ENCODE measurements at places on chromosomes 2 and 18. TPM values are rescaled to one million over a fixed set of nuclear protein-coding genes. Genes with fewer than 3 reads are reported as not detected.

Gene NEUROD1
- 0.08 TPM for total RNA-seq

DNA sequence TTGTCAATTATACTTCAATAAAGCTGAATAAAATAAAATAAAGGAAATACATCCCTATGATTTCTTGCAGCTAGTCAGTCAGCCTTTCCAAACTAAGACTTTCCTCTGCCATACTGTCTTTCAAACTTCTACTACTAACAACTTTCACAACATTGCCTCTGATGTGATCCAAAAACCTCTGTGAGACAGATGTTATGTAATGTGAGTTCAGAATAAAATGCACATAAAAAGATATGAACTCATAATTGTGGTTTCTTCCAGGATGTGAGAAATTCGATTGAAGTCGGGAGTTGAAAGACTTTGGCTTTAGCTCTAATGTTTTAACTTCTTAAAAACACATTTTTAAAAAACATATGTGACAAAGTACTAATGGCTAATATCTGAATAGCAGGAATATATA is 98.7 kb downstream of the PIGN start:
- DNase-seq, result no peak
- H3K27ac ChIP-seq, result no peak overlapping the region
- no peak overlapping the region for H3K4me3 ChIP-seq
- peaks cover 26% of the 10 kb centered on the region for H3K4me1 ChIP-seq
- no peaks in the 10 kb centered on the region for H3K27me3 ChIP-seq

Gene SLC19A3
- not detected for total RNA-seq

Gene RIT2
- not detected for total RNA-seq

DNA sequence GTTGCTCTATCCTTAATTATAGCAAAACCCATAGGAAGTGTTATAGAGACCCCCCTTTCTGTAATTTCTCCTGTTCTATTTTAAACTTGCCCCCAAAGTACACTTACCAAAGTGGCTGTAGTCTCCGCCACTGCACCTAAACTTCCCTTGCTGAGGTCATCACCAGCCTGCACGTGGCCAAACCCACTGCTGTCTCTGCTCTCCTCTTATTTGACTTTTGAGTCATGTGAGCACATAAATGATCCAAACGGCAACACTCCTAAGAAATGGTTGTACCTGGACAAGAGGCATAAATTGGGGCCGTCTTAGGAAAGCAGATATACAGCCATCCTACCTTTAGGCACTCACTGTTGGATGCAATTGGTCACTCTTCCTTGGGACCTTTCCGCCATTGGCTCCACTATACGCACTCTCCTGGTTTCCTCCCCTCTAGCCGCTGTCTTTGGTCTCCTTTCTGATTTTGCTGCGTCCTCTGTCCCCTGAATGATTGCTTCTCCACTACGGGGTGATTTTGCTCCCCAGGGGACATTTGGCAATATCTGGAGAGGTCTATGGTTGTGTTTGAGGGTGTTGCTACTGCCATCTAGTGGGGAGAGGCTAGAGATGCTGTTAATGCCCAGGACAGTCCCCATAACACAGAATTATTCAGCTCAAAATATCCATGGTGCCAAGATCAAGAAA is 19.2 kb upstream of the IL36G start:
- peak; percentile 11 for DNase-seq
- H3K27me3 ChIP-seq, result no peaks in the 10 kb centered on the region
- no peaks in the 10 kb centered on the region for H3K4me1 ChIP-seq
- H3K36me3 ChIP-seq, result no peaks in the 10 kb centered on the region
- no peak overlapping the region for H3K4me3 ChIP-seq

Gene EIPR1
- total RNA-seq, result 43.1 TPM

- H3K27ac ChIP-seq, result no peak overlapping the region
- peaks cover 6% of the 10 kb centered on the region for H3K4me1 ChIP-seq
- no peaks in the 10 kb centered on the region for H3K36me3 ChIP-seq
- no peak for DNase-seq
- peaks cover 33% of the 10 kb centered on the region for H3K27me3 ChIP-seq
Observed at GRCh38 chr18:11658989-11659388, 30.1 kb upstream of the GNAL start.

DNA sequence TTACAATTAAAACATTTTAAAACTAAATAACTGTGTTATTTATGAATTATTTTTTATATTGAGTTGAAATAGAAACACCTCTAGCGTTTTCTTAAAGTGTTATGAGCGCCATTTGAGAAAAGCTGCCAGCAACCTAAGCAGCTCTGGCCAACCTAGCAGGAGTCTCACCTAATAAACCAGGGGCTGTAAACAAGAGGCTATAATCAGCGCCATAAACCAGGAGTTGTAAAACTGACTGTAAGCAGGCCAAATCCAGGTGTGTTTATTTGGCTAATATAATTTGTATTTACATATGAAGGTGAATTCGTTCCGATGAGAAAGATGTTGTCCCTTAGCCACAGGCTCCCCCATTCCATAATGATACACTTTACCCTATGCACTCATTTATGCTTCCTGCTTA is 34.7 kb downstream of the LRRTM1 start:
- no peak for DNase-seq
- no peaks in the 10 kb centered on the region for H3K36me3 ChIP-seq
- H3K27me3 ChIP-seq, result no peaks in the 10 kb centered on the region
- no peak overlapping the region for H3K4me3 ChIP-seq
- no peaks in the 10 kb centered on the region for H3K4me1 ChIP-seq

Gene RAX
- not detected for total RNA-seq

- H3K4me1 ChIP-seq, result no peaks in the 10 kb centered on the region
- DNase-seq, result no peak
- no peak overlapping the region for H3K4me3 ChIP-seq
- H3K27me3 ChIP-seq, result no peaks in the 10 kb centered on the region
Observed at GRCh38 chr2:240965905-240966456, 32.4 kb upstream of the SNED1 start.

GRCh38 chr2:181812106-181812743 is 79.3 kb upstream of the ITPRID2 start:
- peaks cover 7% of the 10 kb centered on the region for H3K4me1 ChIP-seq
- H3K27me3 ChIP-seq, result peaks cover 6% of the 10 kb centered on the region
- H3K27ac ChIP-seq, result no peak overlapping the region
- no peak overlapping the region for H3K4me3 ChIP-seq
- H3K36me3 ChIP-seq, result no peaks in the 10 kb centered on the region

DNA sequence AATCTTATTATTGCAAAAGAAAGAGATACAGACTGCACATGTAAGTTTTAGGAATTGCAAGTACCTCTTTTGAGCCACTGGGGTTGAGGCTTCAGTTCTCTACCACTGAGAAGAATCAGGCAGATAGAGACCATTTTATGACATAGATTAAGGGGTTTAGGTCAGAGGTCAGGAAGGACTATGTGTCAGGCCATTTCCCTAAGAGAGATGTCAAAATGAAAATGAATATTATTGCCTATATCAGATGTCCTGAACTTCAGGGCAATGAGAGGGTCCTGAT is 113.7 kb downstream of the GATA6 start:
- H3K27ac ChIP-seq, result peak overlapping the region; percentile 76
- peaks cover 7% of the 10 kb centered on the region for H3K4me1 ChIP-seq
- no peaks in the 10 kb centered on the region for H3K27me3 ChIP-seq
- no peaks in the 10 kb centered on the region for H3K36me3 ChIP-seq
- no peak overlapping the region for H3K4me3 ChIP-seq

GRCh38 chr2:8178911-8179310 is 502.9 kb upstream of the ID2 start:
- H3K4me3 ChIP-seq, result no peak overlapping the region
- peaks cover 3% of the 10 kb centered on the region for H3K36me3 ChIP-seq
- DNase-seq, result no peak
- H3K27ac ChIP-seq, result no peak overlapping the region

GRCh38 chr18:21660078-21660477 is 44.5 kb downstream of the ABHD3 start:
- H3K27ac ChIP-seq, result no peak overlapping the region
- H3K36me3 ChIP-seq, result peaks cover 4% of the 10 kb centered on the region

Gene GRB14
- not detected for total RNA-seq

DNA sequence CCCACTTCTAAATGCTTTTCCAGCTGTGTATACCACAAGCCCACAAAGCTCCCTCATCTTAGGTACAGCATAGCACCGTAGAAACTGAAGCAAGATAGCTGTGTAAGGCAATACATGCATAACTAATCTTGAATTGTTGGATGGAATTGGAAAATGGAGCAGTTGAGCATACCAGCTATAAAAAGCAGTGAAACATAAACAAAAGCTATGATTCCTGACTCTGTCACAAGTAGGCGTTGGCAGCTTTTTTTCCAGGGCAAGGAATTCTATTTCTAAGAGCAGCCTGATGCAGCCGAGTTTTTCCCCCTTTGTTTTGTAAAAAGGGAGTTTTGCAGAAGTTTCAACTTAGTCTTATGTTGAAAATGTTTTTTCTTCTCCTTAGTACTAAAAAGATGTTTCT is 32.4 kb downstream of the MOGAT1 start:
- H3K36me3 ChIP-seq, result no peaks in the 10 kb centered on the region
- peaks cover 25% of the 10 kb centered on the region for H3K4me1 ChIP-seq
- no peak for DNase-seq
- peaks cover 35% of the 10 kb centered on the region for H3K27me3 ChIP-seq
- no peak overlapping the region for H3K4me3 ChIP-seq

Gene CAPN13
- total RNA-seq, result not detected

- peaks cover 39% of the 10 kb centered on the region for H3K27me3 ChIP-seq
- no peaks in the 10 kb centered on the region for H3K36me3 ChIP-seq
- no peaks in the 10 kb centered on the region for H3K4me1 ChIP-seq
- no peak for DNase-seq
- H3K27ac ChIP-seq, result no peak overlapping the region
- H3K4me3 ChIP-seq, result no peak overlapping the region
Observed at GRCh38 chr2:134601264-134601663, 117.5 kb downstream of the TMEM163 start.

Gene CRYGD
- total RNA-seq, result not detected

GRCh38 chr2:21361957-21362486 is 238.3 kb downstream of the TDRD15 start:
- H3K27ac ChIP-seq, result no peak overlapping the region
- no peak for DNase-seq
- no peak overlapping the region for H3K4me3 ChIP-seq
- H3K36me3 ChIP-seq, result no peaks in the 10 kb centered on the region
- no peaks in the 10 kb centered on the region for H3K27me3 ChIP-seq
- no peaks in the 10 kb centered on the region for H3K4me1 ChIP-seq

Gene CYP27A1
- not detected for total RNA-seq

DNA sequence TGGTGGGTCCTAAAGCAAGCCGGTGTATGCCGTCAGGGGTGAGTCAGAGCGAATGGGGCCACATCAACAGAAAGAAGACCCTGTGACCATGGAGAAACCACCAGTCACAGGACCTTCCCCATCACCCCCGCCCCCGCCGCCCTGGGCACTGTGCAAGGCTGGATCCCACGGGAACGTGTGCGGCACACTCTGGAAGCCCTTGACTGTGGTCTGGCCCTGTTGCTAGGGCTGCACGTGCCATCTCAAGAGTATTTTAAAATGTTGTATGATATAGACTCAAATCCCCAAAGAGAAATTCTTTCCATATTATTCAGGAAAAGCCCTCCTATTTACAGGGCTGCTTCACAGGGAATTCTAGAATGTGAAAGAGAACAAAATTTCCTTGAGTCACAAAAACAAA is 174.8 kb downstream of the BCL2 start:
- H3K36me3 ChIP-seq, result peaks cover 30% of the 10 kb centered on the region
- no peaks in the 10 kb centered on the region for H3K27me3 ChIP-seq
- no peak for DNase-seq
- H3K27ac ChIP-seq, result no peak overlapping the region
- H3K4me1 ChIP-seq, result peaks cover 42% of the 10 kb centered on the region

Gene TEX44
- not detected for total RNA-seq

Gene CNGA3
- total RNA-seq, result not detected

- H3K27ac ChIP-seq, result no peak overlapping the region
- H3K4me1 ChIP-seq, result no peaks in the 10 kb centered on the region
- no peaks in the 10 kb centered on the region for H3K36me3 ChIP-seq
- H3K27me3 ChIP-seq, result no peaks in the 10 kb centered on the region
- H3K4me3 ChIP-seq, result no peak overlapping the region
Observed at GRCh38 chr18:1092228-1092627, 187.6 kb downstream of the ADCYAP1 start.

DNA sequence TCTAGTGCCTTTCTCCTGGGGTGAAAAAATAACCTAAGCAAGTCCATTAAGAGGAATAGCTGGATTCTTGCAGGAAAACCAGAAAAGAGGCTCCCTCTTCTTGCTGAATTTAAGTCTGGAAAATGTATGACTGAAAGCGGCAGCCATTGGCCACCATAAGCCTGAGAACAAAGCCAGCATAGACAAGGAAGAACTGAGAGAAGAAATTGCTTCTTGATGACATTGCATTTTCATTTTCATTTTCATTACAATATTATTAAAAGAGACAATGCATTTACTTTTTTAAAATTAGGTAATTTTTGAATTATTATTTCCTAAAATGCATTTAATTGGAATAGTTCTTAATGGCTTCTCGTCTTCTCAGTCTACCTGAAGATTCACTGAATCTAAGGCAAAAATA is 1157.5 kb upstream of the ZEB2 start:
- H3K27me3 ChIP-seq, result no peaks in the 10 kb centered on the region
- H3K4me3 ChIP-seq, result no peak overlapping the region
- no peak for DNase-seq
- no peaks in the 10 kb centered on the region for H3K36me3 ChIP-seq
- no peak overlapping the region for H3K27ac ChIP-seq

GRCh38 chr2:45776160-45776955 is 124.9 kb downstream of the PRKCE start:
- H3K27me3 ChIP-seq, result no peaks in the 10 kb centered on the region
- H3K4me3 ChIP-seq, result no peak overlapping the region
- no peak for DNase-seq
- peaks cover 2% of the 10 kb centered on the region for H3K4me1 ChIP-seq
- H3K27ac ChIP-seq, result no peak overlapping the region
- no peaks in the 10 kb centered on the region for H3K36me3 ChIP-seq

DNA sequence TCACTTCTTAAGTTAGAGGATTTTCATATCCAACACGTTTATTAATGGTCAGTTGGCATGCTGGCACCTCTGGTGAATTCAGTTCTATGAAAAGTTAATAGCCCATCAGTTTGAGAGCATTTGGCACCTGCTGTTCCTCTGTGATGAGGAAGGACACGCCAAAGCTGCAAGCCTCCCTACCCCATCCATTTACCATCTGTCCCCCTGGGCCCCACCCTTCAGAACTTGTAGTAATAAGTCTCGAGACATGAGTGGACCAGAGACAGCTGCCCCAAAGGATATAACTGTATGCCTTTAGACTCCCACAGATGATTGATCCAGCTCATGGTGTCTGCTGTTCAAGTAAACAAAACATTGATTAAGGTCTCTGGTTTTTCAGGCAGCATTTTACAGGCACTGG is 6.3 kb downstream of the OST4 start:
- H3K27me3 ChIP-seq, result no peaks in the 10 kb centered on the region
- peaks cover 47% of the 10 kb centered on the region for H3K36me3 ChIP-seq
- H3K27ac ChIP-seq, result no peak overlapping the region
- no peak for DNase-seq
- H3K4me1 ChIP-seq, result peaks cover 34% of the 10 kb centered on the region
- H3K4me3 ChIP-seq, result no peak overlapping the region

DNA sequence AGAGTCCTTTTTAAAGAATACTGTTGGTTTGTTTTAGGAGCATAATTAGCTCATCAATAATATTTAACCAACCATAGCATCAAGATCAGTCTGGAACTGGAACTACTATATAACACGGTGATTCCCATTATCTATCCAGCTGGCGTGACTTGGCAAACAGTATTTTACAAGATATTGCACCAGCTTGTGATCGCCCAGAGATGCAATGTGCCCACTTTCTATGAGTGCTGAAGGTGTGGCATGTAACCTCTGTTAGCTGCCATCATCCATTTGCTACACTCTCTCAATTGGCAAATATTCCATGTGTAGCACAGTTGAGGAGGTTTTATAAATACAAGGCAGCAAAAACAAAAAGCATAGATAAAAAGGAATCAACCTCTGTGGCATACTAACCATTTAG is 64.9 kb downstream of the FIGN start:
- H3K27ac ChIP-seq, result no peak overlapping the region
- no peaks in the 10 kb centered on the region for H3K27me3 ChIP-seq
- H3K4me3 ChIP-seq, result no peak overlapping the region
- no peaks in the 10 kb centered on the region for H3K4me1 ChIP-seq

All from activated naive CD8-positive, alpha-beta T cell treated with anti-CD3 and anti-CD28 coated beads for 36 hours (primary cell).